B cell (primary cell): ENCODE measurements at places on chromosomes 2 and 18. TPM values are rescaled to one million over a fixed set of nuclear protein-coding genes. Genes with fewer than 3 reads are reported as not detected.

DNA sequence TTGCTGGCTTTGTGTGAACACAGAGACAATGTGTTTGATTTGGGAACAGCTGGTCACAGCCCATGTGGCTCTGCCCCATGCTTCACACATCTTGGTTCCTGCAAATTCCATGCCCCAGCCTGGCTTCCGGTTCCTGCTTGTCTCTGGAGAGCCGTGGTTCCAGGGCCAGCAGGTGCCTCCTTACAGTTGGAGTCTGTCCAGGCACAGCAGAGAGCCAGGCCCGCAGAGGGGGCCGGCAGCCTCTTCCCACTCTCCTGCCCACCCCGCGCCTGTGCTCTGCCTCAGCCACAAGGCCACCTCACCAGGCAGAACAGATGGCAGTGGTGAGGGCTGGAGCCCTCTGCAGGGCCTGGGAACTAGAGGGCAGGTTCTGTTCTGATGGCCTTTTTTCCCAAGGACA, 81.5 kb downstream of the LDLRAD4 start:
- H3K4me1 ChIP-seq, result no peaks in the 10 kb centered on the region
- no peak overlapping the region for H3K27ac ChIP-seq
- H3K4me3 ChIP-seq, result no peak overlapping the region

DNA sequence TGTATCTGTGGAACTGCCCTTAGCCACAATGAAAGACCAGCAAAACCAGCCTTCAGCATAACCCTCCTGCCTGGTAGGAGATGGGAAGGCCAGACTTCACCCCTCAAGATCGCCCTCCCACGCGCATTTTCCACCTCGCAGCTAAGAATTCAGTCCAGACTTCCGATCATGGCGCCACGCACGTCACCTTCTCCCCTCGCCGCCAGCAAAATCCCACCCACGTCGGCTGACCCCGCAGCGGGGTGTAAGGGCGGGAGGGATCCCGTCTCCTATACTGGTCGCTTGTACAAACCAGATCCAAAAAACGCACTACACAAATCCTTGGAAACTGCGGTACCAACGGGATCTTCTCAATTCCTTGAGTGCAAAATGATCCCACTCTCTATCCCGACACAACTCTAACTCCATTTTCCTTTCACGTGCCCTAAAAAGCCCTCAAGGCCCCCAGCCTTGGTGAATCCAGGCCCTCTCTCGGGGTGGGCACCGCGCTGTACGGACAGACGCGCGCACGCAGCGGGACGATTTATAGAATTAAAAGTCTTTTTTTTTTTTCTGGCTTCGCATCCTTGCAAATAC, 1.0 kb upstream of the BMPR2 start:
- H3K27ac ChIP-seq, result peak overlapping the region; percentile 58
- no peaks in the 10 kb centered on the region for H3K27me3 ChIP-seq
- peak; percentile 65 for DNase-seq
- H3K4me1 ChIP-seq, result peaks cover 13% of the 10 kb centered on the region
- peak overlapping the region; percentile 88 for H3K4me3 ChIP-seq

The SERPINB13 gene
- total RNA-seq, result not detected in 2 replicates

The SERPINB2 gene
- total RNA-seq, result 1.4 and 1.7 TPM in 2 replicates

- H3K4me3 ChIP-seq, result no peak overlapping the region
- no peak overlapping the region for H3K27ac ChIP-seq
- DNase-seq, result no peak
- H3K27me3 ChIP-seq, result no peaks in the 10 kb centered on the region
- no peaks in the 10 kb centered on the region for H3K36me3 ChIP-seq
Observed at GRCh38 chr2:108297436-108298141, 8.9 kb downstream of the SULT1C2 start.

The TUBA3E gene
- not detected in 2 replicates for total RNA-seq

DNA sequence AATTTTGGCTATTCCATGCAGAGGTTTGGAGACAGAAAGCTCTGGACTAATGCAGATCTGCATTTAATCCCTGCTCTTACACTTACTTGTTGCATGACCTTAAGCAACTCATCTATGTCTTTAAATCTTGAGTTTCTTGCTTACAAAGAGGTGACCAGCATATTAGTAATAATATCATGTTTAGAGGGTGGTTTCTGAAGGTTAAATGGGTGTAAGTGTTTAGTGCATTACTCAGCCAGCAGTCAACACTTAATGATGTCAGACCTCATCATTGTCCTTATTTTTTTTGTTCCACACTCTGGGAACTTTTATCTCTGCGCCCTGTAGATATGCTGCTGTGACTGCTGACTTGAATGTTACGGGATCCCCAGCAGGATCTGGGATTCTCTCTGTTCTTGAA, 1.7 kb downstream of the IL1RL1 start:
- no peak overlapping the region for H3K27ac ChIP-seq
- H3K27me3 ChIP-seq, result no peaks in the 10 kb centered on the region
- no peaks in the 10 kb centered on the region for H3K36me3 ChIP-seq
- H3K4me1 ChIP-seq, result no peaks in the 10 kb centered on the region
- no peak overlapping the region for H3K4me3 ChIP-seq

DNA sequence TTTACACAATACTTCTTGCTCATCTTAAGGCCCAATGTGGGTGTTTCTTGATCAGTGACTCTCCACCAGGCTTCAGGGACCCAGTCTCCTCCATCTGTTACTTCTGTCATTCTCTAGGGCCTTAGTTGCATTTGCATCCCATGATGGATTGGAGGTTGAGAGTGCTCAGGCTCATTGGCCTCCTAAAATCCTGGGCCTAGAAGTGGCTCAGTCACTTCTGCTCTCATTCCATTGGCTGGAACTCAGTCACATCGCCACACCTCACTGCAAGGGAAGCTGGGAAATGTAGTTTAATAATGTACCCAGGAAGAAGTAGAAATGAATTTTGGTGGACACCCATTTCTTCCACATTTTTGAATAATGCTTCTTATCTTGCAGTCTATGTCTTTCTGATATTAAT, 223.5 kb downstream of the HRH4 start:
- no peaks in the 10 kb centered on the region for H3K4me1 ChIP-seq
- DNase-seq, result no peak
- no peak overlapping the region for H3K27ac ChIP-seq
- H3K4me3 ChIP-seq, result no peak overlapping the region
- no peaks in the 10 kb centered on the region for H3K27me3 ChIP-seq
- H3K36me3 ChIP-seq, result no peaks in the 10 kb centered on the region

GRCh38 chr2:176464886-176465564, 195.8 kb downstream of the MTX2 start:
- no peaks in the 10 kb centered on the region for H3K36me3 ChIP-seq
- no peak overlapping the region for H3K4me3 ChIP-seq
- H3K4me1 ChIP-seq, result no peaks in the 10 kb centered on the region
- H3K27ac ChIP-seq, result no peak overlapping the region
- DNase-seq, result no peak

DNA sequence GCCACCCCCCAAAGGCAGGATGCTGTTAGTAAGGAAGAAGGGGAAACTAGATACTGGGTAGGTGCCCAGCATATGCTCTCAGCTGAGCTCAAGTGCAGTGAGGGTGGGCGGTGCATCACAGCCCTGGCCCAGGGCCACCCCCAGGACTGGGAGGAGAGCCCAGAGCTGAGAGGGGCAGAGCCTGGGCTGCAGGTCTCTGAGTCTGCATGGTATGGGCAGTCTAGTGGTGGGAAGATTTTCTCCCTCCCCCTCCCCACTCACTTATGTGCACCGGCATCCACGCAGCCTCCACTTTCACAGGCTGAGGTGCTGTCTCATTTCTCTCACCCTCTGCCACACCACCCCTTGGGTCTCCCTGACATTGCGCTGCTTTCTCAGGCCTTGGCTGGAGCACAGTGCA, 48.5 kb upstream of the CAB39 start:
- H3K36me3 ChIP-seq, result no peaks in the 10 kb centered on the region
- H3K4me1 ChIP-seq, result peaks cover 69% of the 10 kb centered on the region
- H3K27me3 ChIP-seq, result no peaks in the 10 kb centered on the region
- H3K4me3 ChIP-seq, result no peak overlapping the region

The VIT gene
- not detected in 2 replicates for total RNA-seq

DNA sequence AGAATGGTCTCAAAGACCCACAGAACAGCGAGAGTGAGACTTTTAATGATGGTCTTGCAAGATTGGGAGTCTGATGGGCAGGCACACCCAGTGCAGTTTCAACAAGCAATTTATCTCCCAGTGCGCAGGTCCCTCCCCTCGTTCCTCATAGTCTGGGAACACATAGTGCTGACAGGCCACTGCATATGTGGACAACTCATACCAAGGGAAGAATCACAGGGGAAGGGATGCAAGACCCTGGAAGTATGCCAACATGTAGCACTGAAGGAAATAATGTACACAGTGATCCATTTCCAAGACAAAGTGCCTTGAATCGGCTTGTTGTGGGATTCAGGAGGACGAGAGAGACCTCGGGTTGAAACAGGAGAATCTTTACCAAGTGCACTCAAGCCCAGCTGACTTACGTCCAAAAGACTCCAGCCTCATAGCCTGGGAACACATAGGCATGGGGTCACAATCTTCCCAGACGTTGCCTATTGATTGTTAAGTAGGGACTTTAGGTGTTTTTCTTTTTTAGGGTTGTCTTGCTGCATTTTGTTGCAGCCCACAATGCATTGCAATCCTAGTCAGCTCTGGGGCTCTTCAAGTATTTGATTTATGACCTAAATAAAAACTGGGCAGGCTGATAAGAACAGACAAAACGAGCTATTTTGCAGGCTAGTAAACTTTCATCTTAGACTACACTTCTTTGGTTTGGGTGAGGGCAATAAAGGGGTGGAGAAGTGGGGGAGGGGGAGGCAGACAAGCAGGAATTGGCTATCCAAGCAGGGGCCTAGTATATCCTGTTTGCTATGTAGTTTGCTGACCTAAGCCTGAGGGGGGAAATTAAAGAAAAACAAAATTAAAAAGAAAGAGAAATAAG, 24.7 kb upstream of the SERPINB5 start:
- H3K27me3 ChIP-seq, result no peaks in the 10 kb centered on the region
- no peaks in the 10 kb centered on the region for H3K36me3 ChIP-seq
- no peak overlapping the region for H3K27ac ChIP-seq
- H3K4me1 ChIP-seq, result no peaks in the 10 kb centered on the region
- no peak overlapping the region for H3K4me3 ChIP-seq

DNA sequence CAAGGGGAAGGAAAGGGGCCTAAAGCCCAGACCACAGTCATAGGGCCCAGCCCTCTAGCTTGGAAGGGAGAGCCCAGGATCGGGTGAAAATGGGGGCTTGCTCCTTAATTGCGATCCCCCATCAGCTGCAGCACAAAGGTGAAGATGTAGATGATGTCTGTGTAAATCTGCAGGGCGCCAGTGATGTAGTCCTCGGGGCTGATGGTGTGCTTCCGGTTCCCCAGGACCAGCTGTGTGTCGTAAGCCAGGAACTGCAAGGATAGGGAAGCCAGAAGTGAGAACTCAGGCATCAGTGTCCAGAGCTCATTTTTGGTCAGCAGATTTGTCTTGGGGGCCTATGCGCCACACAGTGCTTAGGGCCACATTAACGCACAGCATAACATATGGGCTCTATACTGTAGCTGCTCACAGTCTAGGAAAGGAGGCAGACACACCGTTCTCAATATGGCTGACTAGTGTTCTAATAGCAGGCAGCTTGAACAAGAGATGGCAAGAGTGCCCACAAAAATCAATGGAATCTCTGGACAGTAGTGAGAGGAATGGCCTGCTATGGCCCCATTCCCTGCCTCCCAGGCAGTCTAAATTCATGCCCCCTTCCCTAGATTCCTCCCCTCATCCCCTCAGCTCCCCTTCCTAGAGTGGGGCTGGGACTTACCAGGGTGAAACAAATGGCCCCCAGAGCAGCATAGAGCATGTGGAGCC, 5.2 kb downstream of the PNKD start:
- peaks cover 3% of the 10 kb centered on the region for H3K36me3 ChIP-seq
- H3K4me3 ChIP-seq, result no peak overlapping the region
- no peaks in the 10 kb centered on the region for H3K27me3 ChIP-seq
- no peak overlapping the region for H3K27ac ChIP-seq
- H3K4me1 ChIP-seq, result peaks cover 44% of the 10 kb centered on the region

DNA sequence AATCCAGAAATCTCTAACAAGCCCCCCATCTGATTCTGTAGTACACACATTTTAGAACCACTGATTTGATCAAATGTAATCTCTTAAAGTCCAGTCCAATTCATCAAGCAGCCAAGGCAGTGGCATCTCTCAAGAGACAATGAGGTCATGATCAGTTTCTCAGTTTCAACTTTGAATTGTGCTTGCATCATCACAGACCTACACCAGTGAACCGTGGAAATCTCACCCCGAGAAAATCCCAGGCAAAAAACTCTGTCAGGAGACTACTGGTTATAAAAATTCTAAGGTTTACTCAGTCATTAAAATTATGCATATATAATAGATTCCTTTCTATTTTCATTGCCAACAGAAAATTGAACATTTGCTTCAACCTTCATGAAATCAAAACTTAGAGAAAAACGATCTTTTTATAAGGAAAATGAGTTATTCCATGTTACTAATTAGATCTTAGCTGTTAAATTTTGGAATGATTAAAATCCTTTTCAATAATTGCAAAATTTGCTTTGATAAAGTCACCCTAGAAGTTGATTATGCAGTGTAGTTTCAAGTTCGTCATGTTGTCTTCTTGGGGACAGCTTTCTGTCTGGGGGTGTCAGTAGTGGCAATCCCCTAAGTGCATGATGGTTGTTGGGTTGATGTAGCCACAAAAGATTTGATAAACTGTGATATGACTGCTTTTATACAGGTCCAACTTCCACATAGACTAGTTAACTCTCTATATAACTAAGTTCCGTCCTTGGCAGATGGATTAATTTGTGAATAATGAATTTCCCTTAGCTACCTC, 235.0 kb downstream of the CAMKMT start:
- no peak overlapping the region for H3K27ac ChIP-seq
- no peaks in the 10 kb centered on the region for H3K27me3 ChIP-seq
- no peaks in the 10 kb centered on the region for H3K36me3 ChIP-seq
- peaks cover 4% of the 10 kb centered on the region for H3K4me1 ChIP-seq
- no peak overlapping the region for H3K4me3 ChIP-seq
- DNase-seq, result no peak

- peak within 1 kb of the TSS; percentile 79 for H3K4me3 ChIP-seq
- peak within 1 kb of the TSS; percentile 98 for H3K27ac ChIP-seq
- DNase-seq, result peak; percentile 87
Observed at GRCh38 chr2:201260302-201260800, at the start of gene CASP8. CASP8 (plus strand) TSS chr2:201260536; CDS start chr2:201266487, 5,951 bp downstream.

GRCh38 chr18:12399231-12399630, 8.5 kb upstream of the PRELID3A start:
- H3K4me1 ChIP-seq, result no peaks in the 10 kb centered on the region
- no peak overlapping the region for H3K27ac ChIP-seq
- H3K36me3 ChIP-seq, result no peaks in the 10 kb centered on the region
- H3K27me3 ChIP-seq, result no peaks in the 10 kb centered on the region

- no peaks in the 10 kb centered on the region for H3K36me3 ChIP-seq
- H3K4me1 ChIP-seq, result no peaks in the 10 kb centered on the region
- no peak overlapping the region for H3K4me3 ChIP-seq
Observed at GRCh38 chr2:75277111-75277510, 77.8 kb upstream of the TACR1 start.

- no peaks in the 10 kb centered on the region for H3K36me3 ChIP-seq
- DNase-seq, result no peak
- no peak overlapping the region for H3K4me3 ChIP-seq
Observed at GRCh38 chr2:42438685-42439084, 55.1 kb downstream of the KCNG3 start.
